ENCODE measurements at places on chromosomes 5 and 9.

DNA sequence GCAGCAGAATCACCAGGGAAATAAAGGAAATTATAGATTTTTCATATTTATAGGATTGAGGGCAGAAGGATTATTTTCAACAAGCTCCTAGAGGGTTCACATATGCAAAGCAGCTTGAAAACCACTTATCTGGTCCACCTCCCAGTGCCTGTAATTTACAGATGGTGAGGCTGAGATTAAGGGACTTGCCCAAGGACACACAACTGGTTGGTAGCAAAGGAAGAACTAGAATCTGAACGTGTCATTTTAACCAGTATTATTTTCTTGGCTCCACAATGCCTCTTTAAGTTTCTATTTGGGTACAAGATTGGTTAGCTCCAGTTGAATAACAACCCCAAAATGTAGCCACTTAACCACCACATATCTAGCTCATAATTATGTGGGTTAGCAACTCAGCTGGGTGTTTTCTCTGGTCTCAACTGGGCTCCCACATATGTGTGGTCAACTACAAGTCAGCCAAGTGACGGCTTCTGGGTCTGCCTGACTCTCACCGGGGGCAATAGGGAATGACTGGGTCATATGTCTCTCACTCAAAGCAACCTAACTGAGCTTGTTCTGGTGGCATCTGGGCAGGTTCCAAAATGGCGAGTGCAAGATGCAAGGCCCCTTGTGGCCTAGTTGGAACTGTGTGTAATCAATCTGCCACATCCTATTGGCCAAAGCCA lies 127.7 kb downstream of the ZDHHC21 start:
- no peak for DNase-seq

- DNase-seq, result no peak
Measured at GRCh38 chr9:81499021-81499454, 190.3 kb downstream of the TLE1 start.

GRCh38 chr5:6446042-6446441 lies 2.6 kb upstream of the UBE2QL1 start:
- DNase-seq, result no peak

DNA sequence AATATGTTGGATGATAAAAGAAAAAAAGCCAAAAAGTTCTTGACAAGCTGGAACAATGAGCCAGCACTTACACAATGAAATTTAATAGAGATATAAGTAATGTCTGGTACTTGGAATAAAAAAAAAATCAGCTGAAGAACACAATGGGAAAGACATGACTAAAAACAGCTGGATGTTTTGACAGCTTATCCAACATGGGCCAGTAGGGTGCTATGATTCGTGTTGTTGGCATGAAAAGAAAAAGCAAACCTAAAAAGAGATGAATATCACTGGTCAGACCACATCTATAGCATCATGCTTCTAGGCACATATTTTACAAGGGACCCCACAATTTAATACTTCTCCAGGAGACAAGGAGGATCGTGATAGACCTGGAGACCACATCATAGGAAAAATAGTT lies 175.3 kb downstream of the ARL15 start:
- no peak for DNase-seq

GRCh38 chr5:169980418-169981053 lies at the start of gene INSYN2B:
TSS of gene INSYN2B (minus strand) at chr5:169980495. CDS start at chr5:169883898, 96,597 bp downstream.
- peak; percentile 34 for DNase-seq

- no peak for DNase-seq
Measured at GRCh38 chr5:94025788-94026473, 284.5 kb upstream of the POU5F2 start.

DNA sequence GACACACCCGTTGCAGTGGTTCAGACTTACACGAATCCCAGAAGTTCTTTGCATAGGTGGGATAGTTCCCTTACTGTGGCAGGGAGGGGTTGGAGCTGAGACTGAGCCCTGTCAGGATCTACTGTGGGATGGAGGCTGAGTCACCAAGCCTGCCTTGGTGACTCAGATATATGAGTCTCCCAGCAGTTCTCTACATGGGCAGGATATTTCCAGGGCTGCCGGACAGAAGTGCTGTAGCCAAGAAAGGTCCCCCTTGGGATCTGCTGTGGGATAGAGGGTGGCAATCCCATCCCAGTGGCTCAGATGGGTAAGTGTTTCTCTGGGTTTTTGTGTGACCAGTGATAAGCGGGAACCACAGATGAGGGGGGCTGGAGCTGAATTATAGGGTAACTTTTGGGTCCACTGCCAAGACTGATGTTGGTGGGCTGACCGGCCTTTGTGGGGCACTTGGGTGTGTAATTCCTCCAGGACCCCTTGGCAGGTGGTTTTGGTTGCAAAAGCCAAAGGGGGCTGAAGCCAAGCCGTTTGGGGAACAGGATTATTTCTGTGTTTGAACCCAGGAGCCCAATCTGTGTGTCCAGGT lies 18.7 kb downstream of the XRCC4 start:
- DNase-seq, result no peak

DNA sequence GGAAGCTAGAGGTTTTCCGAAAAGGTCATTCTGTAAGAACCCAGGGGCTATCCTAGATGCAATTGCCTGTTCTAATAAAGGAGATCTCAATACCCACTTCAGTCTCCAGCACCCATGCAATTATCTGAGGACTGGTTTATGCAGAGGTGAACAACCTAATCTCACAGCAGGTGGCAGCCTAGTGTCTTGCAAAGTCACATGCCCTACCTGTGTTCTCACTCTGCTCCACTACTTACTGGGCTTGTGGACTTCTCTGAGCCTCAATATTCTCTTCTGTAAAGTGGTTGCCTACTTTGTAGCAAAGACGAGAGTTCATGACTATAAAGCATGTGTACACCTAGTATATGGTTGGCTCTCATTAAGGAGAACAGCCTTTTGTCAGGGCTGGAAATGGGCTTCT lies 21.0 kb upstream of the ALDH1B1 start:
- peak; percentile 13 for DNase-seq

GRCh38 chr9:100819980-100820379 lies 208.5 kb upstream of the PLPPR1 start:
- no peak for DNase-seq

DNA sequence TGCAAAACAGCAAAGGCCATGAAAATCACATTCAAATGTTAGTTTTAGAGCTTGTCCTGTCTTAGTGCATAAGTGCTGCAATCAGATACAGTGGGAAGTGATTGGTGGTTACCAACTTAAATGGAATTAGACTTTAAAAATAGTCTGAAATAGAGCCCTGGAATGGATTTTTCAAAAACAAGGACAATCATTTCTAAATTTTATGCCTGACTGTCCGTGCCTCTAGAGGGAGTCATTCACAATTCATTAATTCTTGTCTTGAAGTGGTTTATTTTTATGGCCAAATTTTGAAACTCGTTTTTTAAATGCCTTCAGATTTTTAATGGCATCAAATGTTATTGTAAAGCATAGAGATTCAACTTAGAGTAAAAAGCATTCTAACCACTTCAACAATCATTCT lies 561.8 kb upstream of the DAB2 start:
- DNase-seq, result no peak

- no peak for DNase-seq
Measured at GRCh38 chr9:6214903-6215302, 704 bp upstream of the IL33 start.

GRCh38 chr9:105697871-105698270 lies 3.5 kb downstream of the TMEM38B start:
- DNase-seq, result no peak

GRCh38 chr9:134620751-134621557 lies 20.6 kb upstream of the COL5A1 start:
- DNase-seq, result no peak

DNA sequence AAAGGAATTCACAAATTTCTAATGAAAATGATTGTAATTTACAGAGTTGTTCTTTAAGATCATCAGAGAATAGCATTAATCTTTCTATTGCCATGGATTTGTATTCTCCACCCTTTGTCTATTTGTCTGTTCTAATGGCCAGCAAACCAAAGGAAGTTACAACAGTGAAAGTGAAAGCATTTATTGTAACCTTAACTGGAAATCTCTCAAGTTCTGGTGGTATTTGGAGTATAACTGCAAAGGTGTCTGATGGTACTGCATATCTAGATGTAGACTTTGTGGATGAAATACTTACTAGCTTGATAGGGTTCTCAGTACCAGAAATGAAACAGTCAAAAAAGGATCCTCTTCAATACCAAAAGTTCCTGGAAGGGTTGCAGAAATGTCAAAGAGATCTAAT lies 21.7 kb downstream of the RMI1 start:
- no peak for DNase-seq

GRCh38 chr9:85453850-85454249 lies 287.9 kb downstream of the AGTPBP1 start:
- no peak for DNase-seq

DNA sequence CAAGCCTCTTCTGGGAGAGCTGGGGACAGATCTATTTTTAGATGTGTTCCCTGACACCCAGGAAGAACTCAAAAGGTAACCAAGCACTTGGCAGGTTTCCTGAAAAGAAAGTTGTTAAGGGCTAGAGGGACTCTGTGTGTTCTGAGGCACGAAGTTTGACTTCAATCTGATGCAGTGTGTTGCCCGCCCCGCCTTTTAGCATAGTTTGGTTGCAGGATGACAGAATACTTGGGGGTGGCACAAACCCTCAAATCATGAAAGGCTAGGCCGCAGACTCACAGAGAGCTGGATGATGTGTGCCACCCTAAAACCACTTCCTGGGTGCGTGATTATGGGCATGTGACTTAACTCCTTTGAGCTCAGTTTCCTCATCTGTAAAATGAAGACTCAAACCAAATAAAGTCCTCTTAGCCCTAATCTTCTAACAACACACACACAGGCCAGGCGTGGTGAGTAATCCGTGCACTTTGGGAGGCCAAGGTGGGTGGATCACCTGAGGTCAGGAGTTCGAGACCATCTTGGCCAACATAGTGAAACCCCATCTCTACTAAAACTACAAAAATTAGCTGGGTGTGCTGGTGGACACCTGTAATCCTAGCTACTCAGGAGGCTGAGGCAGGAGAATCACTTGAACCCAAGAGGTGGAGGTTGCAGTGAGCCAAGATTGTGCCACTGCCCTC lies 12.8 kb upstream of the NDFIP1 start:
- DNase-seq, result peak; percentile 67

- no peak for DNase-seq
Measured at GRCh38 chr9:16668734-16669295, 201.7 kb downstream of the BNC2 start.

GRCh38 chr5:122366501-122366900 lies 54.5 kb downstream of the SNCAIP start:
- no peak for DNase-seq

DNA sequence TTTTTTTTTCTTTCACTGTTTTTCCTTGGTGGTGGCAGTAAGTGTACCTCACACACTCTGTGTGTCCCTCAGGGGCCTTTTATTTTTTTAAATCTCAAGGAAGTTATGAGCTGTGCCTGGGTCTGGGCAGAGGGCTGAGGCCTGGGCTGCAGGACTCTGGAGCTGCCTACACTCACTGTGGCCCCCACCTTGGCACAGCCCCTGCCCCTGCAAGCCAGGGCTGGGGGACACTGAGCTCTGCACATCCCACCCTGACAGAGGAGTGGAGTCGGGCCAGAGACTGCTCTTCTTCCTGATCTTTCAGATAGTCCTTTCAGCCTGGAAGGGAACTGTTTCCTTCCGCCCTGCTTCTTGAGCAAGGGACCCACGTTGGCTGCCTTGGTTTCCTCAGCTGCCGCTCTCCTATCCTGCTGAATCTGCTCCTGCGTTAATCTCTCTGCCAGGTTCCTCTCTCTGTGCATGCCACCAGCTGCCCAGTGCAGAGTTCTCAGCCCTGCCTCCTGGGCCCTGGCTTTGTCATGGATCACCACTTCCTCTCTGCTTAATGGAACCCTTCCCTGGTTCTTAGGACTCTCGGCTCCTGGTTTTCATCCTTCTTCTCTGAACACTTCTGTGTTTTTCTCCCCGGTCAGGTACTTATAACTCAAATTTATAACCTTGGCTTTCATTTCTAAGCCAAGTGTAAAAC lies 502.3 kb downstream of the DIRAS2 start:
- DNase-seq, result no peak

DNA sequence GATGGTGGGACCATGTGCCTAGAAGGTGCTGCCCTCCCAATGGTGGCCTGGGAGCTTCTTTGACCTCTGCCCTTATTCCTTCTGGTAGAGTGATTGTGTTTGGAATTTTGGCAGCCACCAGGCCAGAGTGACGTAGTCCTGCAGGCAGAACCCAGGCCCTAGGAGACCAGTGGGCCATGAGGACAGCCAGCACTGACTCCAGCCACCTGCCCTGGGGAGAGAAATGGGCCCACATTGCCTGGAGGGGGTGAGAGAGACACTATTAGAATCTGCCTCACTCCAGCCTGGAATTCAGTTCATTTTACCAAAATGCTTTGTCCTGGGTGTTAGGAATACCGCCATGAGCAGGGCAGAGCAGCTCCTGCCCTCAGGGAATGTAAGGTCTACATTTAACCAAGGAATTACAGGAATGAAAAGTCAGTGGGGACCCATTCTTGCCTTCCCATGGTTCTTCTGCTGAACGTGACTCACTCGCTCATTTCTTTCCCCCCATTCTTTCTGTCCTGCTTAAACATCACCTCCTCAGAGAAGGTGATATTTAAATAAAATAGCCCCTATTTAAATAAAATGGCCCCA lies 5.5 kb upstream of the COL27A1 start:
- DNase-seq, result no peak

DNA sequence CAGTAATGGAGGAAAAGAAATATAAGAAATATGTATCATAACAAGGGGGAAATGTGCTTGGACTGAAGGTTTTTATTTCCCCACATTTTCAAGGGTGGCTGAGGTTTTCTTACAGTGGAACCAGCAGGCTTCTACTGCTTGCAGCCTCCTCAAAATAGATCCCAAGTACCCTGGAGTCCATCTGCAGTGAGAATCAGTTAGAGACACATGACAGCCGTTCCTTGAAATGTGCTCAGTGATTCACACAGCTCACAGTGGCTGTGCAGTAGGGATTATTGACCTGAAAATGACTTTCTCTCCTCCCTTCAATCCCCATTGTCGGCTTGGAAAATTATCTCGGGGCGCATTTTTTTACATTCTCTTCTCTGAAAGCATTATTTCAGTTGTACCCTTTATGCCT lies 832.0 kb downstream of the TLR4 start:
- DNase-seq, result no peak

- DNase-seq, result peak; percentile 41
Measured at GRCh38 chr9:22244139-22245011, 202.2 kb upstream of the DMRTA1 start.

- no peak for DNase-seq
Measured at GRCh38 chr9:130785940-130786508, 49.0 kb upstream of the ABL1 start.

GRCh38 chr9:21579247-21579671 lies 97.1 kb upstream of the IFNE start:
- peak; percentile 41 for DNase-seq

All from DND-41 (cell line).